ENCODE measurements at places on chromosomes 5 and 9. TPM values are rescaled to one million over a fixed set of nuclear protein-coding genes. Genes with fewer than 3 reads are reported as not detected.

GRCh38 chr5:2173151-2173834 lies 290.6 kb upstream of the IRX4 start:
- no peak for DNase-seq

The SHISAL2B gene
- 0.27 TPM for polyA plus RNA-seq

GRCh38 chr5:160092960-160093707 lies 26.1 kb downstream of the PWWP2A start:
- DNase-seq, result no peak

DNA sequence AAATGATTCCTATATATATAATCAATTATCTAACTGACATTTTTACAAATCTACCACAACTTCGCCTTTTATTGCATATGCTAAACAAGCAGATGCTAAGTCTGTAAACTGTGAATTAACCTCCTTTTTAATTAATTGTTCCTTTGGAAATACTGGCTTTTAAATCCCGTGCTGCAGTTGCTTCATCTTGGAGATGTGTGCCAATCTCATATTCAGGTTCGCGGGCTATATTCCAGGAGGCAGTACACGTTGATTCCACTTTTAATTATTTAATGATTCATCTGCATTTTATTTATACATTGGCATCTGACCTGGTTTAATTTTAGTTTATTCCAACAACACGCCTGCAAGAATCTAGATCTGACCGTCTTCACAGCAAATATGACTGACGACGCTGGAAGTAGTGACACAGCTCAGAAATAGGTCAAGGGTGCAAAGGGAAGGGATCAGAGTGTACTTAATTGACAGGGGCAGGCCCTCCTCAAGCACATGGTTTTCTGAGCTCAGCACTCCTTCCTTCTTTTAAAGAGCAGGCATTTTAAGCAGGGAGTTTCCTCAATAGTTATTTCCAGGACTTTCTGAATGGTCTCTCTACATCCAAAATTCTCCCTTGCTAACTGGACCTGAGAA lies 125.2 kb downstream of the GLIS3 start:
- no peak for DNase-seq

GRCh38 chr5:168978015-168978414 lies 322.9 kb downstream of the SLIT3 start:
- no peak for DNase-seq

The TTC16 gene
- polyA plus RNA-seq, result 0.28 TPM

GRCh38 chr5:52521236-52521635 lies 266.5 kb upstream of the ITGA1 start:
- no peak for DNase-seq

The RAB3C gene
- polyA plus RNA-seq, result 2.6 TPM

GRCh38 chr5:40309851-40310250 lies 369.9 kb upstream of the PTGER4 start:
- DNase-seq, result no peak

GRCh38 chr5:5492087-5492933 lies 69.8 kb downstream of the ICE1 start:
- peak; percentile 63 for DNase-seq

DNA sequence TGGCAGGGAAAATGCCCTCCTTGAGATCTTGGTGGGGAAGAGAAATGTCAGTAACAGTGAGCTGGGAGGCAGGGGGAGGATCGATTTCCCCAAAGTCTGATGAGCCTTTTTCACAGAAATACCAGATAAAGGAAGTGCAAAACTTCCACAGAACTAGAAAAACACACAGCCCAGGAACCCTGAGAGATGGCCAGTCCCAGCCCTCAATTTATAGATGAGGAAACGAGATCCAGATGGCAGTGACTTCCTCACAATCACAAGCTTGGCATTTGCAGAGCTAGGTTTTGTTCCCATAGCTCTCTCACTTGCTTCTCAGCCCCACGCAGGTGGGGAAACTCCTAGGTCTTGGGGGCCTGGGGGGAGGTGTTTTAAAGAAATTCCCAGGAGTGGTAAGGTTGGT lies 3.8 kb upstream of the GGTA1 start:
- DNase-seq, result no peak

The SCGB3A2 gene
- polyA plus RNA-seq, result 0.73 TPM

DNA sequence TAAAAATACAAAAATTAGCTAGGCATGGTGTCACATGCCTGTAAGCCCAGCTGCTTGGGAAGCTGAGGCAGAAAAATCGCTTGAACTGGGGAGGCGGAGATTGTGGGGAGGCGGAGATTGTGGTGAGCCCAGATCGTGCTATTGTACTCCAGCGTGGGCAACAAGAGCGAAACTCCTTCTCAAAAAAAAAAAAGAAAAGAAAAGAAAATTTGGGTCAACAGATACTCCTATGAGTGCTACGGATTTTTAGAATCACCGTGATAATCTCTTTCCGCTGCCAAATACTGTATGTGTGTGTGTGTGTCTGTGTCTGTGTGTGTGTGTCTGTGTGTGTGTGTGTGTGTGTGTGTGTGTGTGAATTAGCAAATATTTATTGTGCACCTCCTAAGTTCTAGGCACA lies 64.4 kb downstream of the ARRDC3 start:
- no peak for DNase-seq

DNA sequence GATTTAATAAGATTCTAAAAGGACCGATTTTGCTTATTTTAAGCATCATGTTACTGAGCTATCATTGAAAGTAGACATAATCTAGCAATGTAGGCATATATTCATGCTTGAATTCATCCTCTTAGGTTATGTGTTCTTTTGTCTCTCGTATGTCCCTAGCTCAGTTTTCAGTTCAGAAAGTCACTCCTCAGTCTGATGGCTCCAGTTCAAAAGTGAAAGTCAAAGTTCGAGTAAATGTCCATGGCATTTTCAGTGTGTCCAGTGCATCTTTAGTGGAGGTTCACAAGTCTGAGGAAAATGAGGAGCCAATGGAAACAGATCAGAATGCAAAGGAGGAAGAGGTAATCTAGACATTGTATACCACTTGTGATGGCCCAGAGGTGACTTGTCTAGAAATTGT lies 39.2 kb downstream of the HSPA4 start:
- DNase-seq, result no peak

DNA sequence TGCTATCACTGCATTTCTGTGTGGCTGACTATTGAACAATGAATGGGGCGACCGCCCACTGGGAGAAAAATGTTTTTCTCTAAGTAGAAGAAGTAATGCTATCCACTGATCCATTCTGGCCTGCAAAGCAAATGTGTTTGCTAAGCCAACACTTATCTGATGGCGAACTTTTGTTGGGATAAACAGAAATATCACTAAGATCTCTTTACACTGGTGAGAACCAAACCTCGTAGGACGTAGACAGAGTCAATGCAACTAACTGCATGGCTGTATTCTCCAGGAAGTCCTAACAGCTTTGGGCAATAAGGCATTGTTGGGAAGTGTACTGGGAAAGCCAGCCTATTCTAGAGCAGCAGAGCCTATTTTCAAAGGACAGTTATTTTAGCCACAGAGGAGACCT lies 77.7 kb downstream of the ANKH start:
- DNase-seq, result no peak

GRCh38 chr9:99478469-99479027 lies 256.5 kb downstream of the SEC61B start:
- no peak for DNase-seq

DNA sequence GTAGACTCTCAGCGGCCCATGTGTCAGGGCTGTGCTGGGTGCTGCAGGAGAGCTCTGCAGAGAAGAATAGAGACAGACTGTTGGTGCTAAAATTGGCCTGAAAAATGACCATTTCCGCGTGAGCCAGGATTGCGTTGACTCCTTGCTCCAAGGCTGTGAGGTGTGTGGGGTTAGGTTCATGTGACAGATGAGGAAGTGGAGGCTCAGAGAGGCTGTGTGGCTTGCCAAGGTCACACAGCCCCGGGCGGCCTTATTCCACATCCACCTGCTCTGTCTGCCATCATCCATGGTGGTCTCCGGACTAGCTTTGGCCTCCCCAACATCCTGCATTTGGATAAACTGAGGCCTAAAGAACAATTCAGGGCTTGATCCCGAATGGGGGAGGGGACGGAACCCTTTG lies 15.2 kb downstream of the NEK6 start:
- DNase-seq, result no peak

GRCh38 chr5:154694159-154694558 lies 61.0 kb upstream of the LARP1 start:
- no peak for DNase-seq

DNA sequence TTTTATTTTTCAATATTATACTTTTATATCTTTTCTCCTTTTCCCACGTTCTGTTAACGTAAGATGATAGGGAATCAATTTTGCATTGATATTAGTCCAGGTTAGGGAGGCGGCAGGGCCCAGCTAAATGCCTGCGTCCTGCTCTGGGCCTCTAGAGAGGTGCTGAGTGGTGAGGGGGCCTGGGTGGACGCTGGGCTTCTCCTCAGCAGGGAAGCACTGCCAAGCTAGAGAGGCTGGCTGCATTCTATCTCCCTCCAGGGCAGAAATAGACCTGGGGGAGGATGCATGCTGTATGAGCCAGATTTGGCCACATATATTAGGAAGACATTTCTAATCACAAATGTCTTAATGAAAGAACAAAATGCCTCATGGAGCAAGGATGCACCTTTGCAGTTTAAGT lies 43.6 kb upstream of the NKX2-5 start:
- no peak for DNase-seq

DNA sequence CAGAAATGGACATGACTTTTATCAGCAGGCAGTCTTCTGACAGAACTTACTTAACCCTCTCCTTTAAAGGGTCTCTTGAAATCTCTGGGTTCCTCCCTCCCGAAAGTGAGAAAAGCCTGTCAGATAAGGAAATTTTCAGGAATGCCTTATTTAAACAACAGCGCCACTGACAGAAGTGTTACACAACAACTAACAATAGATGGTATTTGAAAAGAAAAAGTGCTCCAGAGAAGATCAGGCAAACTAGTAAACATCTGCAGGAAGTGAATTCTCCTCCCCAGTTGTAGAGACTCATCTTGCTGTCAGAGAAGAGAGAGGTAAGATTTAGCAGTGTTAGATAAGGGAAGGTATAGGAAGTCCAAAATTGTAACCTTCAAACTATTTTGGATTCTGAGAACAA lies 107.2 kb upstream of the NFIL3 start:
- DNase-seq, result no peak

- no peak for DNase-seq
Observed at GRCh38 chr5:110784901-110785300, 46.1 kb downstream of the SLC25A46 start.

DNA sequence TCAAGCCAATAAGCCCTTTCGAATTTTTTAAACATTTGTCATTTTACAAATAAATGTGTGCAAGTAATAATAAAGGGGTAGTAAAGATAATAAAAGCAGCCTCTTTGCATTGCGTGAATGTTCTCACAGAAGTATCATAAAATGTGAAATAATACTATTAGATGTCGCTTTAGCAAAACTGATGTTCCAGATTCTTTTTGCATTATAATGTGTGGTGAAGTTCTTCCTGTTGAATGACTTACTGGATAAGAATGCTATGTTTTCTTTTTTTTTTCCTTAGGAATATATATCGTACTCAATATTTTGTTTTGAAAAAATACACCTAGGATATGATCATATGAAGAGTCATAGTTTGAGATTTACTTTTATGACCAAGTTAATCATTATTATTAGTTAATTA lies 85.2 kb upstream of the CDH12 start:
- DNase-seq, result no peak

DNA sequence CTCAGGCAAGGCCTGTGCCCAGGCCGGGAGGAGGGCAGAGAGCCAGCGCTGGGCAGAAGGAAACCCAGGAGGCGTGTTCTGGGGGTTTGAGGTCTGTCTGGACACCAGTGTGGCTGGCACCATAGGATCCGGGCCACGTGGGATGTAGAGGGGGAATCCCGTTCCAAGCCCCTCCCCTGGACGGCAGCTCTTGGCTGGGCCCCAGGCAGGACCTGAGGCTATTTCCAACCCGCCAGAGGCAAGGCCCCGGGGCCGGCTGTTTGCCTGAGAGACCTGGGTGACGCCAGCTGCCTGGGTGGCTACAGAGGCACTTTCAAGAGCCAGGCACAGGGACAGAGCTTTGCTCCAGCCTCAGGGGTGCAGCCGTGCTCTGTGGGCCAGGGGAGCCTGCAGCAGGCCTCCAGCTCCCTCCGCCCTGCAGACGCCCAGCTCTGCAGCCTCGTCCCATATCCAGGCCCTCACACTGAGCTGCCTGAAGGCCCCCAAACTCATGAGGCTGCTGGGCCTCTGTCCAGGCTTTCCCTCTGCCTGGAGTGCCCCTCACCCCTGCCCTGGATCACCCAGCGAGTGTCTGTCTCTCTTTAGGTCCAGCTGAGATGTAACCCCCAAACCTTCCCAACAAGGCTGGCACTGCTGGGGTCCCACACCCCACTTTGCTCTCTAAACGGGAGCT lies 56.6 kb upstream of the EGFL7 start:
- no peak for DNase-seq

DNA sequence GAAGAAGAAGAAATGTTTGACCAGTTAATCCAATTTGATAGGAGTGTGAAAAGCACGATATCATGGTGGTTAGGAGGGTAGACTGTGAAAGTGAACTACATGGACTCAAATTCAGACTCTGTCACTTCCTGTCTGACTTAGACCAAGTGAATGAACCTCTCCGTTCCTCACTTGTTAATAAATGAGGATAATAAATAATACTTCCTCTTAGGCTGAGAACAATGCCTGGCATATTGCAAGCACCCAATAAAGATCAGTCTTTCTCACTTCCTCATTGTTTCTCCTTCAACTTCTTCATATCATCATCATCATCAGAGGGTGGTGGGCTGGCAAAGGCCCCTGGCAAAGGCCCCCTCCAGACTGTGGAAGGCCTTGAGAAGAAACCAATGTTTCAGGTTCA lies 148.7 kb downstream of the CDK5RAP2 start:
- no peak for DNase-seq

- DNase-seq, result no peak
Observed at GRCh38 chr9:18741945-18742344, 268.0 kb downstream of the ADAMTSL1 start.

The ADGRD2 gene
- 0.10 TPM for polyA plus RNA-seq

GRCh38 chr5:103428411-103428871 lies 134.1 kb downstream of the NUDT12 start:
- no peak for DNase-seq

The SEMA5A gene
- 46.3 TPM for polyA plus RNA-seq

The LOX gene
- 40.5 TPM for polyA plus RNA-seq

Data from left kidney (tissue), 8 donors.